ENCODE measurements at places on chromosomes 1 and 21.

GRCh38 chr1:94602802-94603625 is 61.5 kb upstream of the F3 start:
- no peak for DNase-seq

- DNase-seq: no peak
Observed at GRCh38 chr1:41868241-41868998, 50.3 kb downstream of the HIVEP3 start.

GRCh38 chr1:111204983-111205713 is 4.7 kb upstream of the DENND2D start:
- no peak for DNase-seq

GRCh38 chr1:209063767-209064659 is 519.5 kb upstream of the CAMK1G start:
- DNase-seq: no peak

DNA sequence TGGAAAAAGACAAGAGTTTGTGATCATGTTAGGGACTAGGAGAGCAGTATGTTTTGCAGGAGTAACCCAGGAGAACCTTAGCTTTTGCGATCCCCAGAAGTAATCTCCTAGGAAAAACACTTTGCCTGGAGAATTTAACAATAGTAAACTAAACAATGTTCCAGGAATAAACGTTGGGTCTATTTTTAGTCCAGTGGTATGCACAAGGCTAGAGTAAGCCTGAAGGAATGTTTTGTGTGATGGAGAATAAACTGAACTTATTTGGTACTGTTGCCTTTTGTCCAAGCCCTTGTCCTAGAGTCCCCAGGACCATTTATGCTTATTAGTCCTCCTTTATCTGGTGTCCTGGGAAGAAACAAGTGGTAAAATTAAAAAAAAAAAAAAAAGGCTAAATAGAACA is 28.7 kb upstream of the RGS5 start:
- DNase-seq: peak; percentile 79

DNA sequence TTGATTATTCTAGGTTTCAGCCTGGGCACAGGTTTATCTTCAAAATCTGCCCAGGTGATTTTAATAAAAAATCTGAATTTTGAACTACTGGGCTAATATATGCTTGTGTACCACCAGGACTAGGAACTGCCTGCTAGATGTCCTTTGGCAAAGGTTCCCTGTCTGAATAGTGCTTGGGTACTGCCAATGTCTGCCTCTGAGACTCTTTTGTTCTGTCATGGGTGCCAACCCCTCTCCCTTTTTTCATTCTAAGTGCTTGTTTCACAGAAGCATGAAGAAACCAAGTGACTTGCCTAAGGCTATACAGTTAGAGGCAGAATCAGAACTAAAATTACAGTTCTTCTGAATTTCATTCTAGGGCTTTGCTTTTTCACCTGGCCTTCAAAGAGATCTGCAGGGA is 106.3 kb upstream of the CACHD1 start:
- no peak for DNase-seq

DNA sequence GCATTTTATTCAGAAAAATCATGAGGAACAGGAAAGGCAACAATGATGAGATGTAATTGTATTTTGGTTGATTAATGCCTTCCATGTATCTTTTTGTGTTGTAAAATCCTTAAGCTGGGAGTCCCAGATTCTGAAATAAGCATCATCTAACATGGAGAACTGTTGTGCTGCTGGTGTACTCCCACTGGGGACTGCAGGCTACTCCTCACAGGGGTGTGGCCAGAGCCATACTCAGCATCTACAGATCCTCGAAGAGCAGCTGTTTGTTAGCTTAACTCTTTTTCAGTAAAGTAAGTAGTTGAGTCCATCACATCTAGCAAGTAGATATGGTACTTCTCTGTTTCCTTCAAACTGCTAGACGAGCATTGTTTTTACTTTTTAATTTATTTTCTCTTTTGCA is 358.0 kb downstream of the BRINP3 start:
- DNase-seq: no peak

DNA sequence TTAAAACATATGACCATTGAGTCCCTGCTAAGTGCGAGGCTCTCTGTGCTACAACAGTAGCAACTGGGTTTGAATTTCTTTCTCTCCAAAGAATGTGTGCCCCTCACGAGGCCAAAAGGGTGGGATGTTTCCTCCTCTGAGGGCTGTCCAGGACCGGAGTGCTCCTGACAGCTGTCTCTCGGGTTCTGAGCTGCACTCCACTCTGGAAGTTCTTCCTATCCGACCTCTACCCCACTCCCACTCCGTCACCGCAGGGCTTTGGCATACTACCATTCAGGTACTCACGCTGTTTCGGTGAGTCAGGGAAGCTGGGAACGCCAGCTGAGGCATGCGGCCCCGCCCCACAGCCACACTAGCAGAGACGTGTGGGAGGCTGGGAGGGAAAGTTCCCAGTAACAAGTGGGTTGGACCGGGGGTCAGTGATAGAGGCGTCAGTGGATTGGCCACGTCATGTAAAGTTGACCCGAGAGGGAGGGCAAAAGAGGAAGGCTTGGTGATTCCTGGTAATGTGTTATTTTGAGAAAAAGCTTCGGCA is 705 bp upstream of the SLC50A1 start:
- DNase-seq: peak; percentile 98

DNA sequence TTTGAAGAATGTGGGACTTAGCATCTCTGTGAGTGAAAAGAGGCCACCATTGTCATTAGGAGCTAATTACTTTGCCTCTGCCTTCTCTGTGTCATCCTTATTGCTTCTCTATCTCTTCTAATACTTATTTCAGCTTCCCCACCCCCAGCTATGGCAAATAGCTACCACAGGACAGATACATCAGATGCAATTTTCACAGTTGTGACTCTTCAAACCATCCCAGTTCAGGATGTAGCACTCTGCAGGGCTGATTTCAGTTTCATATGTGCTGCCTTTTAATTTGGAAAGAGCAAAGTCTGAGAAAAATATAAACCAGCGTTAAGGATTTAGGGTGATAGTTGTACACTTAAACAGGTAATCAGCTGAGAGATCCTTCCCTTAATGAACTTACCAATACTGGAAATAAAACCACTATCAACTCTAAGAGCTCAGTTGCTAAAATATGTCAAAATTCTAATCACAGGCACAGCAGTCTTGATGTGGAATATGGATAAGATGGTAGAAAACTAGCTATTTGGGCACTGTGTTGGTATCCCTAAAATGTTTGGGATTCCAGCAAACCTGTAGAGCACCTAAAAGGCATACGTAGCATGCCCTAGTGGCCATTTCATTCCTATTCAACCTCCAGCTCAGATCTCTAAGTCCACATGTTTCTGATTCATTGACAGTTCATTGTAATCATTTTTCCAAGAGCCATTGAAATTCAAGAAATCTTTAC is 148.4 kb downstream of the SYT2 start:
- no peak for DNase-seq

GRCh38 chr1:243471754-243472745 is 216.2 kb downstream of the SDCCAG8 start:
- DNase-seq: peak; percentile 28

GRCh38 chr1:156551066-156551643 is 21.2 kb downstream of the IQGAP3 start:
- no peak for DNase-seq

DNA sequence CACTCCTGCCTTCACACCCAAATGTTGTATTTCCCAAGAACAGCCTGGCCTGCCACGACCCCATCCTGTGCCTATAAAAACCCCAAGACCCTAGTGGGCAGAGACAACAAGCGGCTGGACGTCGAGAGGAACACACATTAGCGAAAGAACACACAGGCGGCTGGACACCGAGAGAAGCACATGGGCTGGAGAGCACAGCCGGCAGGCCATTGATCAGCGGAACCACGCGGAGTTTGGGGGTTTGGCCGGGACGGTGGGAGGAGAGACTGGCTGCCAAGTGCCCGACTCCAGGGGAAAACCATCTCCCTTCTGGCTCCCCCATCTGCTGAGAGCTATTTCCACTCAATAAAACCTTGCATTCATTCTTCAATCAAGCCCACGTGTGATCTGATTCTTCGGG is 10.4 kb upstream of the DESI2 start:
- no peak for DNase-seq

DNA sequence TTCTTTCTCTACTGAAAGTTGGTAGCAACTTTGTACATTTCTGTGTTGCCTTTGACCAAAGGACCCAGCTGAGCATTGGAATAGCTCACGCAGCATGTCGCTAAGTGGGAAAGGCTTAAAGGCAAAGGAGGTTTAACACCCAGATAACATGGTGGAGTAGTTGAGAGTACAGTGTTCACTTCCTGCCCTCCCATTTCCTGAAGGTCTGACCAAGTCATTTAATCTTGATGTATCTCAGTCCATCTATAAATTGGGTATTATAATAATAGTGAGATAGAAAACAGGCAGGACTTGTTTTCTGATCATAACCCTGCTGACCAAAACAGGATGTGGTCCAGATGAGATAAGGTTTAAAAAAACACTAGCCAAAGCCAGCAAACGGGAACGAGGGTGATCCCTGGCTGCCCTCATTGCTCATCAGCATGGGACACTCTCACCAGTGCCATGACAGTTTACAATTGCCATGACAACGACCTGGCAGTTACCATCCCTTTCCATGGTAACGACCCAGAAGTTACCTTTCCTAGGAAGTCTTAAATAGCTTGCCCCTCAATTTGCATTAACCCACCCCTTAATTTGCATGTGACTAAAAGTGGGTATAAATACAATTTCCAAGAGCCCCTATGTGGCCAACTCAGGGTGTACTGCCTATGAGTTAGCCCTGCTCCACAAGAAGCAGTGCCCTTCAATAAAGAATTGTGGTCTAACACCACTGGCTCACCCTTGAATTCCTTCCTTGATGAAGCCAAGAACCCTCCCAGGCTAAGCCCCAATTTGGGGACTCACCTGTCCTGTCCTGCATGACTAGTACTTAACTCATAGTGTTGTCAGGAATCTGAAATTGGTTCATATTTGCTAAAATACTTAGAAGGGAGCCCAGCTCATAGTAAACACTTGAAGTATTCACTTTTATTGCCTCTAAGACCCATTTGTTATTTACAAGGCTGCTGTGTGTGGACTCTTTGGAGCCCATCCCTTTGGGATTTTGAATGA is 28.4 kb upstream of the FHAD1 start:
- peak; percentile 55 for DNase-seq

DNA sequence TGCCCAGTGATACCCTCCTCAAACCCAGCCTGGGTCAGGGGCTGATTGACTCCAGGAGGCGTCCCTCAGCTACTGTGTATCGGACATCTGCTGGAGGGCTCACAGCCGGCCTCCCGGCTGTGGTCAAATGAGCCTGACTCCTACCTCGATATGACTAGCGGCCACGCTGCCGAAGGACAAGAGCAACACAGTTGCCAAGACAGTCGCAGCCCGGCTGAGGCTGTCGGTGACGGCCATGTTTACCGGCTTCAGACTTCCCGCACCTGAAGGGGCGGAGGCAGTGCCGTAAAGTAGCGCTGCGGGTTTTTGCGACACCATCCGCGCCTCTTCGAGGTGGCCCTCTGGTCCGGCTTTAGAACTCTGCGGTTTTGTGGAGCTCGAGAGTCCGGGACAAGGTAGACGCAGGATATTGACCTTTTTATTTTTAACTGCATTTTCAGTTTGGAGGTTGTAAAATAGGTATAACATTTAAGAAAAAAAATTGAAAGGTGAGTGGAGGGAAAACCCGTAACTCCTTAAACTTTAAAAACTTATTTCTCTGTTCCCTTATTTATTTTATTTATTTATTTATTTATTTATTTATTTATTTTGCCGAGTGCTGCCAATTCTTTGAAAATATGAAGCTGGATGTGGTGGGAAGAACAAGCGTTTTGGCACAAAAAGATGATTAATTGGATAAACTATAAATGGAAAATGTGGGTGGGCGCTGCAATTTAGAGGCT is at the start of gene PIGK:
PIGK (minus strand) TSS at position 265 of the 722 bp plus-strand sequence; CDS start at position 237, 28 bp downstream.
- peak; percentile 91 for DNase-seq

GRCh38 chr1:29974316-29974724 is 738.0 kb downstream of the PTPRU start:
- peak; percentile 68 for DNase-seq

- no peak for DNase-seq
Observed at GRCh38 chr21:10425856-10426255, 95.5 kb upstream of the TPTE start.

- no peak for DNase-seq
Observed at GRCh38 chr1:145702826-145703225, 4.3 kb downstream of the PDZK1 start.

GRCh38 chr1:151106894-151107293 is 36.3 kb downstream of the GABPB2 start:
- DNase-seq: peak; percentile 45

DNA sequence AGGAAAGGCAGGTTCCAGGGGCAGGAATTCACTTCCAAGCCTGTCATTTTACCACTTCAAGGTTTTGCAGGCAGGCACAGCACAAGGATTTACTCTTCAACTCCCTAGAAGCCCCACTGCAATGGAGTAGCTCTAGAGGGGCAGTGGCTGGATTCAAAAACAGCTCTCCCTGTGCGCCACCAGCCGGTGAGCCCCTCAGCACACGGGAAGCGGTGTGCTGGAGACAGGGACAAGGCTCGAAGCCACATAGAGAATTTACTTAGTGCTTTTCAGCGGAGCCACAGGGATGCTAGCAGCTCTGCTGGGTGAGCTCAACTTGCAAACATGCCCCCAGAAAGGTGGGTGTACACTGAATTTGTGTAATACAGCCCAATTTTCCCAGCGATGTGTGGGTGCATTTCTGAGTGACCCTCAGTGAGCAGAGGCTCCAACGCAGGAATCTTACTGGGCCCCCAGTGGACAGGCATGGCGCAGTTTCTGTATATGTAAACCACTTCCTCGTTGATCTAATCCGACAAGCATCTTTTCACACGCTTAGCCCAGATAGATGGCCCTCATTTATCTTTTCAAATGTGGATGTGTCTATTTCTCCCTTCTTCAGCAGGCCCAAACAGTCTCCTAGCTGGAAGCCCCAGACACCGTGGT is 10.9 kb downstream of the VWA5B1 start:
- no peak for DNase-seq

DNA sequence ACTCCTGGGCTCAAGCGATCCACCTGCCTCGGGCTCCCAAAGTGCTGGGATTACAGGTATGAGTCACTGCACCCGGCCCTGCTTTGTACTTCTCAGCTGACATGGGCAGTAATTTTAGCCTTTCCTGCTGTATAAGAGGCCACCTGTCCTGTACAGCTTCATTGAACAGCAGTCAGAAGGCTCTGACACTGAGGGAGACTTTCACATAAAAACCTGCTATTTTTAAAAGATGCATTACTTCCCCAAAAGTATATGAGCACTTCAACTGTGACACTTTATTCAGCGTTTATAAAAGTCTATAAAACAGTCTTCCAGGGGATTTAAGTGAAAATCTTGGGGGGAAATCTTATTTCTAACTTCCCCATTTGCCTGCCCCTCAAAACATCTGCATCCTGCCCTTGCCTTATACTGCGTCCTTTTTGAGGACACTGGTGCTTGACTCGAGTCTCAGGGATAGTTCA is 17.6 kb downstream of the RNU5D-1 start:
- no peak for DNase-seq

All from fibroblast of pulmonary artery (primary cell).